ENCODE measurements at places on chromosomes 2 and 18.

GRCh38 chr2:3778851-3779495, 75.6 kb downstream of the DCDC2C start:
- DNase-seq: no peak

DNA sequence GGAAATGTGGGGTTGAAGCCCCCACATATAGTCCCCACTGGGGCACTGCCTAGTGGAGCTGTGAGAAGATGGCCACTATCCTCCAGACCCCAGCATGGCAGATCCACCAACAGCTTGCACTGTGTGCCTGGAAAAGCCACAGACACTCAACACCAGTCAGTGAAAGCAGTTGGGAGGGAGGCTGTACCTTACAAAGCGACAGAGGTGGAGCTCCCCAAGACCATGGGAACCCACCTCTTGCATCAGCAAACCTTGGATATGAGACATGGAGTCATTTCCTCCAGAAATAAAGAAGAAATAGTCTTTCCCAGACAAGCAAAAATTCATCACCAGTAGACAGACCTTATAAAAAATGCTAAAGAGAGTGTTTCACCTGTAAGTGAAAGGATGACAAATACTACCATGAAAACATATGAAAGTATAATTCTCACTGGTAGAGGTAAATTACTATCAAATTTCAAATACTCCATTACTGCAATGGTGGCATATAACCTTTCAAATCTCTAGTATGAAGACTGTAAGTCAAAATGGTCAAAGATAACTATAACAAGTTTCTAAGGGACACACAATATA, 152.6 kb upstream of the EPHA4 start:
- DNase-seq: no peak

DNA sequence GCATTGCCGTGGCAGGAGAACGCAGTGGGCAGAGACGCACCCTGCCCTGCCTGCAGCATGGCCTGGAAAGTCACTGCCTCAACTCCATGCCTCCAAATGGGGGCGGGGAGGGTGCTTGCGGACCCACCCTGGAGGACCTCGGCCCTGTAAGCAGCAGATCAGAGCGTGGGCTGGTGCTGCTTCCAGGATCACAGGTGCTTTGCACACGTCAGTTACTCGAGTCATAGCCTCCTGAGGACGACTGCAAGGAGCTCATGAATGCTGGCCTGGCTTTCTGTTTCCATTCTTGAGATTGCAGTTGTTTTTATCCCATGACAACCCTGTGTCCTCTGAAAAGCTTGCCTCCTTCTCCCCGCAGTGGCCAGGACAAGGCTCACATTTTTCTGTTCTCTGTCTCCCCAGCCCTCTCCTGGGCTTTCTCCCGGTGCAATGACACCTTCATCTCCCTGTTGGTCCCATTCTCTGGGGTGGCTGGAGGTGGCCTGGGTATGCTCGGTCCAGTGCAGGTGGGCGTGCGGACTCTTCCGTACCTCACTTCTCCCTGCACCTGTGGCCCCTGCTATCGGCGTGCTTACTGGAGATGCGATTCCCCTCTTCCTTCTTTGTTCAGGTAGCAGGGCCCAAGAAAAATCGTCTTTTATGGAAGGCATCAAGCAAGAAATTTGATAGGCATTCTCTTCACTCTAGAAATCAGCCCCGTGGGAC, 208.0 kb downstream of the GBX2 start:
- no peak for DNase-seq

DNA sequence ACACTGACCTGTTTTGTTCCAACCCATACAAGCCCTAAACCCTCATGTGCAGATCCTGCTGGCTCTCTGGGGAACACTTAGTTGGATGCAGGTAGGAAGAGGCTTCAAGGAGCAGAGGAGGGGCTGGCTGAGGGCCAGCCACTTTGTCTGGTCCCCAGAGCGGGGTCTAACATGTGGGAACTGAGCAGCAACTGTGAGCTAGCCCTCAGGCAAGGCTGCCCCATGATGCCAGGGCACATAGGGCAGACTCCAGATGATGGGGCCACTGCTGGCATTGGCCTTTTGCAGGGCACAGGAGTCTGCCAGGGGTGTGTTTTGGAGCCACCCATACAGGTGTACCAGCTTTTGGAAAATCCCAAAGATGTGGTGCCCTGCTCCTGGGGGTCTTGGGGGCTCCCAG, 67.7 kb downstream of the HPCAL1 start:
- no peak for DNase-seq

- no peak for DNase-seq
Observed at GRCh38 chr2:38386821-38387220, 9.7 kb upstream of the ATL2 start.

Data from GM13977 (cell line).